ENCODE measurements at places on chromosomes 12 and 14.

GRCh38 chr14:70663707-70664179 lies 22.0 kb downstream of the TTC9 start:
- DNase-seq: no peak

DNA sequence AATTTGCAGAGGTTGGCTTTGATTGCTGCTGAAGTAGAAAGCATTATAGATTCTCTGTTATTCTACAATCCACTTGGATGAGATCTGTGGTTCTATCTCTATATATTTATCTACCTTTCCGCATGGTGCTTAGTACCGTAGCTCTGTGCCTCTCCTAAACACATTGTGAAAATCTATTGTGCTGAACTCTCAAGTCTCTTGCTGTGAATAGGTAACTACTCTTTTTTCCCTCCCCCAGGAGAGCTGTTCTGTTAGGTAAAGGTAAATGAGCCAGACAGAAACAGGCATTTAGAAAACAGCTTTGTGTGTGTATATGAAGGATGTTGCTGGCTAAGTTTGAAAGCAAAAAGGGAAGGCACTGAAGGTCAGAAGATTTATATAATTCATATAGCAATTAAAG lies 112.6 kb downstream of the BRMS1L start:
- no peak for DNase-seq

- no peak for DNase-seq
Observed at GRCh38 chr12:27901959-27902358, 70.6 kb downstream of the PTHLH start.

DNA sequence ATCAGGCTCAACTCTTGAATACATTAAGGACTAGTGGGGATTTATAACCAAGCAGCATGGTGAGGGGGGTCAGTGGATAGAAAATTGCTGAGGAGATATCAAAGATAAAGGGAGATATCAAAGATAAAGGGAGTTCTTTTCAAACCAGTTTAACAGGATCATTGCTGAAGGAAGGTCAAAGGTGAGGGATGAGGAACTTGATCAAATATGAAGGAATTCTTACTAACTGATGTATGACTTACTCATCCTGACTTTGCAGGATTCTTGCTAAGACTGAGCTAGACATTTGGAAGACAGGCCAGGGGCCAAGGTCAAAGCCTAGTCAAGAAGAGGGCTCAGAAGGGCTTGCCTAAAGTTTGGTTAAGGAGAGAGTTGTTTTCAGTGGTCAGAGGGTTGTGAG lies 4.8 kb downstream of the ABHD4 start:
- no peak for DNase-seq

- no peak for DNase-seq
Observed at GRCh38 chr12:62533755-62534107, 67.1 kb downstream of the MON2 start.

- DNase-seq: no peak
Observed at GRCh38 chr12:24233519-24234246, 284.2 kb upstream of the SOX5 start.

DNA sequence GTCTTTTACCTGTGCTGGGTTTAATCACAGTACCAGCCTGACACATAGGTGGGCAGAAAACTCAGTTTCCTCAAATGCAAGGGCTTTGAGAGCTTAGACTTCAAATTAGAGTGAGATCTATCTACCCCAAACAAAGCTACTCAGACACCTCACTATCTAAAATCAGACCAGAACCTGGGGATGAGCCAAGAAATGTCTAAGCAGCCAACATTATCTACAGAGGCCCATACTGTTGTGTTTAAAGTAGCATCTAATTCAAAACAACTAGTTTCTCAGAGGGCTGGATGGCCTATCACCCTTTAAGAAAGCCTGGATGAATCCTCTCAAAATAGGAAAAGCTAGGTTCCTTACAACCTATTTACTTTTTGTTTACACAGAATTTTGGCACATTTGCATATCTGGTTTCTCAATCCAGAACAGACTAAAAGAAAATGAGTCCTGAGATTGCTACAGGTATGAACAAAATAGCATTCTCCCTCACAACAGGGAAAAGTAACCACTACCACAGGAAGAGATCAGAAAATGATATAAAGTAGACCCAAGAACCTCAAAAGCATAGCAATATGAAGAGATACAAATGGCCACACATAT lies 142.4 kb downstream of the ZFP36L1 start:
- DNase-seq: no peak

- no peak for DNase-seq
Observed at GRCh38 chr12:1464925-1465324, 129.5 kb downstream of the FBXL14 start.

- no peak for DNase-seq
Observed at GRCh38 chr12:43281563-43281962, 270.4 kb downstream of the ADAMTS20 start.

DNA sequence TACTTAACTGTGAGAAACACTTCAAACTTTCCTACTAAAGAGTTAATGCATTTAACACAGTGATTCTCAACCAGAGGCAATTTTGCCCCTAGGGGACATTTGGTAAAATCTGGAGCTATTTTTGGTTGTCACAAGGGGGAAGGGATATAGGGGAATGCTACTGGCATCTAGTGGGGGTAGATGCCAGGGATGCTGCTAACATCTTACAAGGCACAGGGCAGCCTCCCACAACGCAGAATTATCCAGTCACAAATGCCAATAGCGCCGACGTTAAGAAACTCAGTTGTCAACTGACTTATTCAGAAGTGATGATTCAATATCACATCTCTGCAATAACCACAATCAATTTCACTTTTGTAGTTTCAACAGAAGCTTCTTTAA lies 2.0 kb downstream of the EEA1 start:
- DNase-seq: peak; percentile 29

GRCh38 chr14:71261206-71261605 lies 353.9 kb downstream of the PCNX1 start:
- DNase-seq: no peak

DNA sequence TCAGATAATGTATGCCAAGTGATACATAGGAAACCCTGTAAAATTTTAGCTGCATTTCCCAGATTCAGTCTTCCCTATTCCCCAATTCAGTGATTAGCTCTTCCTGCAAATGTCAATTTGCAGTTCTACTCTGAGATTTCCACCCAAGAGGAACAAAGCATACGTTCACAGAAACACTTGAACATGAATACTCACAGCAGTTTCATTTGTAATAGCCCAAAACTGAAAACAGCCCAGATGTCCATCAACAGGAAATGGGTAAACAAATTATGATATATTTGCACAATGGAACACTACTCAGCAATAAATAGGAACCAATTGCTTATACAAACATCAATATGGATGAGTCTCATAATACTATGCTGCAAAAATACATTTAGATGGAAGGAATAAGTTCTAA lies 194.2 kb downstream of the GXYLT1 start:
- DNase-seq: no peak

DNA sequence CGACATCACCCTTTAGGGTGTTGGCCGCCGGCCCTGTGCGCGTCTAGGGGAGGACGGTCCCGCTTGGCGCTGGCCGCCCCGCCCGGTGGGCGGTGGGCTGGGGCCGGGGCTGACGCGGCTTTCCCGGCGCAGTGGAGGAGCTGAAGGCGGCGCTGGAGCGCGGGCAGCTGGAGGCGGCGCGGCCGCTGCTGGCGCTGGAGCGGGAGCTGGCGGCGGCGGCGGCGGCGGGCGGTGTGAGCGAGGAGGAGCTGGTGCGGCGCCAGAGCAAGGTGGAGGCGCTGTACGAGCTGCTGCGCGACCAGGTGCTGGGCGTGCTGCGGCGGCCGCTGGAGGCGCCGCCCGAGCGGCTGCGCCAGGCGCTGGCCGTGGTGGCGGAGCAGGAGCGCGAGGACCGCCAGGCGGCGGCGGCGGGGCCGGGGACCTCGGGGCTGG lies 3.6 kb downstream of the TNFAIP2 start:
- no peak for DNase-seq

GRCh38 chr14:106067935-106068334 lies 541.6 kb downstream of the TMEM121 start:
- no peak for DNase-seq

DNA sequence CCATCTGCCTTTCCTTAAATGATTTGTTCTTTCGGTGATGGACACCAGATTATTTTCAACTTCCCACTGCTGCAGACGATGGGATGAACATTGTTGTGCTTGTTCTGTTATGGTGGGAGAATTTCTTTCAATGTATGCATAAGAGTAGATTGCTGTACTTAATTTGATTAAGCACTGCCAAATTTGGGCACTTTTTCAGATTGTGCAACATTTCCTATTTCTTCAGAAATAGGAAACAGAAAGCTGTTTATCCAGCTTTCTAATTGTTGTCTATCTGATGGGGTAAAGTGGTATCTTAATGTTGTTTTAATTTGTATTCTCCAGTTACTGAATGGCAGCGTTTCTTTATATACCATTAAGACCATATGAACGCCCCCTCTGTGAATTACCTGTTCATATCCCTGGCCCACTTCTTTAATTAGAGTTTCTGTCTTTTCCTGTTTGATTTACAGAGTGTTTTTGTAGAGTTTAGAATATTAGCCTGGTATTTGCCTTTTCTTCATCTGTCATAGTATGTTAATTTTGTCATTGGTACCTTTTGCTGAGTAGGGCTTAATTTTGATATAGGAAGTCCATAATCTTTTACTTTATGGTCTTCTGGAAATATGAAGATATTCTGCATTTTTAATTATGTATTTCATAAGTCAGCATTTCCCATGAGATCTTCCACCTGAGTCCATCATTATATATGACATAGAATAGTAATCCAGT lies 59.6 kb downstream of the DIP2B start:
- DNase-seq: no peak

GRCh38 chr14:76828339-76829012 lies 2.3 kb downstream of the LRRC74A start:
- DNase-seq: no peak

DNA sequence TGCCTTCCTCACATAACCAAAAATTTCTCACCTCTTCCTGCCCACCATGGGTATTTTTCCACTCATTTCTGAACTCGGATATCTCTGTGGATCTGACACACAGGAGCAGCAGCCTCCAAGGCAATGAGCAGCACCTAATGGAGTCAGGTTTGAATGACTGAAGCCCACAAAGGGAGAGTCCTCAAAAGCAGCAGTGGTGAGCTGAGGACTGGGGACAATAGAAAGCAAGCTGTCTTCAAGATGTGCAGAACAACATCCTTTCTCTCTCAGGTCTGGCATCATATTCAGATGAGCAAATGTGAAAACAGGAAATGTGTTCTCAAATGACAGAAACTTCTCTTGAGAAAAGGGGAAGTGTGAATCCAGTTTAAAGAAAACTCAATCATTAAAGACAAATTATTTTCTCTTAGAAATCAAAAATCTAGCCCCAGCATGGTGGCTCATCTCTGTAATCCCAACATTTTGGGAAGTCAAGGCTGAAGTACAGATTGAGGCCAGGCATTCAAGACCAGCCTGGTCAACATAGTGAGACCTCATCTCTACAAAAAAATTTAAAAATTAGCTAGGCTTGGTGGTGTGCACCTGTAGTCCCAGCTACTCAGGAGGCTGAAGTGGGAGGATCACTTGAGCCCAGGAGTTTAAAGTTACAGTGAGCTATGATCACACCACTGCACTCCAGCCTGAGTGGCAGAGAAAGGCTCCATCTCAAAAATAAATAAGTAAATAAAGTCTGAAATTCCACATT lies 54.2 kb downstream of the C12orf42 start:
- DNase-seq: no peak

DNA sequence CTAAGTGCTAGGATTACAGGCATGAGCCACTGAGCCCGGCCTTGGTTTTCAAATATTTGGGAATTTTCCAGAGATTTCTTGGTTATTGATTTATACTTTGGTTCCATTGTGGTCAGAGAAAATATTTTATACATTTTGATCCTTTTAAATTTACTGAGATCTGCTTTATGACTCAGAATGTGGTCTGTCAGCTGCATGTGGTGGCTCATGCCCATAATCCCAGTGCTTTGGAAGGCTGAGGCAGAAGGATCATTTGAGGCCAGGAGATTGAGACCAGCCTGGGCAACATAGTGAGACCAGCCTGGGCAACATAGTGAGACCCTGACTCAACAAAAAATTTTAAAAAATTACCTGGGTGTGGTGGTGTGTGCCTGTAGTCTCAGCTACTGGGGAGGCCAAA lies 49.8 kb downstream of the ADCK1 start:
- no peak for DNase-seq

DNA sequence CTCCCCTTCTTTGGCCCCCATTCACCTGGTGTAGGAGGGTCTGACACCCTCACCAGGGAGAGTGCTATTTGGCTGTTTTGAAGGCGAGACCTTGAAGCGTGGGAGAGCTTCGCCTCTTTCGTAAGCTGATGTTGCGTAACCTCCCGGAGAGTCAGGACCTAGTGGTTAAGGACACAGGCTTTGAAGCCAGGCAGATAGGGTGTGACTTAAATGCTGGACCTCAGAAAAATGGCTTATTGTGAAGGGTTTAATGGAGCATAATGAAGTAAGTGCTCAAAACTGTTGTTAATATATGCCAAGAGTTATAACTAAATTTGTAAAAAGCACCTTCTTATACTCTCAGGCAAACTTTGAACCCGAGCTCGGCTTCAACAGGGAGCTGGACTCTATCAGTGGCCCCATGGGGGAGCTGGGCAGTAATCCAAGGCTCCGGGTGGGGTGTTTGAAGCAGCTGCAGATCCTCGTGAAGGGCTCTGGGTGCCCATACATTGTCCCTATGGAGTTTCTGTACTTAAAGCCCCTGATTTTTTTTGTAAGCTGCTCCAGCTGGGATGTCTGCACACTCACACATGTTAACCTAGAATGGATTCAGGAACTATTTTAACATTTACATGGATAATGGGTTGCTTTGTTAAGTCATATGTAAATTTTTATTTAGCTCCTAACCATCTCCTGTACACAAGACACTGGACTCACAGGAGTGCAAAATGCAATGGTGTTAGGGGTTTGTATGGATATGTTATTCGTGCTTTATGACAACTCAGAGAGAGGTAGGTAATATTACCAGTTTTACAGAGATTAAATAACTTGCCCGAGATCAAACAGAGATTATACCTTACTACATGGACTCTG lies 26.0 kb downstream of the PPFIBP1 start:
- no peak for DNase-seq

DNA sequence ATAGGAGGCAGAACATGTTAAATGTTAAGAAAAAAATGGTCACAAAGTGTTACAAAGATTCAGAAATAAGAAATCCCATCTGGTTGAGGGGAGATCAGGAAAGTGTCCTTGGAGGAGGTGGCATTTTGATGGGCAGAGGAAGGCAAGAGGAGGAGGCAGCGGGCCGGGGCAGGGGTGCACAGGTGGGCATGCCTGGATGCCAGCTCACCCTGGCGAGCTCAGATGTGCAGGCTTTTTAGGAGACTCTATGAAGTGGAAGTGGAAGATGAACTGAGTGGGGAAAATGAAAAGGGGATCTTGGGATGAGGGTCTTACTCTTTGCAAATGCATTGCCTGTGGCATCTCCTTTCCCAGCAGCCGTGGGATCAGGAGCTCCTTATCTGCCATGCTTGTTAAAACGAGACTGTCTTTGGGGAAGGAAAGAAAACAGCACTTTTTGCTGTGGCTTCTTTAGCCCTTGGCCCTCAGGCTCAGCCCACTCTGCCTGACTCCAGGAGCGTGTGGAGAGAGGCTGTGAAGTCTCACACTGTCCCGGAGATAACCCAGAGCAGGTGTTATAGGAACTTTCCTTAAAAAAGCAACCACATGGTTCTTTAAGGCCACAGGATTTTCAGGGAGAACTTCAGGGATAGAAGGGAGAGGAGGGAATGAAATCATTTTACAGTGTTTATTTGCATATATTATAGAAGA lies 62.6 kb downstream of the ELK3 start:
- no peak for DNase-seq

GRCh38 chr14:55580470-55581341 lies 699 bp downstream of the KTN1 start:
- peak; percentile 2 for DNase-seq

Measured in stimulated activated CD4-positive, alpha-beta T cell treated with anti-CD3 and anti-CD28 coated beads, Interleukin-1b, Interleukin-23, amount 100 ng/mL, for 1 hour (primary cell).